ENCODE measurements at places on chromosomes 2 and 18.

GRCh38 chr2:29819570-29819969 lies 101.8 kb downstream of the ALK start:
- no peak for DNase-seq

GRCh38 chr18:50757358-50757757 lies 62.5 kb downstream of the MRO start:
- DNase-seq, result no peak

DNA sequence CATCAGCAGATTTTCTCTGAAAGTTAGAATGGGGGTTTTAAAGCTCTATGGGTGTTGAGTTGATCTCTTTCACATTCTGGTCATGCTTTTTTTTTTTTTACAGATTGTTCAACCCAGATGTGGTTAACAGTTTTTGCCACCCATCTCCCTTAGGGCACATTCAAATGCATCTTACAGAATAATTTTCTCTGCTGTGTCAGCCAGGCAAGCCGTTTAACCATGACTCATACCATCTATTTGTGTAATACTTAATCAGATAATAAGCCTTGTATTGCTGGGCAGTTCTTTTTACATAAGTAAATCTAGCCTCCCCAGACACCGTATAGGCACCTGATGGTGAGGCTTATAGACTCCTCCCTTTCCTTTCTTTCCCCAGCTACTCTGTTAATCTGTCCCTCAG lies 62.0 kb downstream of the TGIF1 start:
- peak; percentile 64 for DNase-seq

GRCh38 chr2:51559026-51559425 lies 527.1 kb upstream of the NRXN1 start:
- DNase-seq, result no peak

DNA sequence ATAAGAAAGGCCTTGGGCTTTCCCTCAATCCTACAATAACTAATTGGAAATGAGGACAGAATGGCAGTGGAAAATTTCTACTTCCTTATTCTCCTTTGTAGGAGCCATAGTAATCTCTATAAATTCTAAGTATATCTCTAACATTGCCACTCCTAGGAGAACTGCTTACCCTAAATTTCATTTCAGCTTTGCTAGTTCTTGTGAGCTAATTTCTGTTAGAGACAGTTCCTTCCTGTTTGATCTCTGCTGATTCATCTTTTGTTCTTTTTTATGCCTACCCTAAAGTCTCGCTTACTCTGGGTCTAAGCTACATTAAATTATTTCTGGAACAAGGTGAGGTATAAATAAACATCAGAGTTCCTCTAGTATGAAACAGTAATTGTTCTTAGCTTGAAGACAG lies 25.7 kb downstream of the ABHD3 start:
- DNase-seq, result no peak

DNA sequence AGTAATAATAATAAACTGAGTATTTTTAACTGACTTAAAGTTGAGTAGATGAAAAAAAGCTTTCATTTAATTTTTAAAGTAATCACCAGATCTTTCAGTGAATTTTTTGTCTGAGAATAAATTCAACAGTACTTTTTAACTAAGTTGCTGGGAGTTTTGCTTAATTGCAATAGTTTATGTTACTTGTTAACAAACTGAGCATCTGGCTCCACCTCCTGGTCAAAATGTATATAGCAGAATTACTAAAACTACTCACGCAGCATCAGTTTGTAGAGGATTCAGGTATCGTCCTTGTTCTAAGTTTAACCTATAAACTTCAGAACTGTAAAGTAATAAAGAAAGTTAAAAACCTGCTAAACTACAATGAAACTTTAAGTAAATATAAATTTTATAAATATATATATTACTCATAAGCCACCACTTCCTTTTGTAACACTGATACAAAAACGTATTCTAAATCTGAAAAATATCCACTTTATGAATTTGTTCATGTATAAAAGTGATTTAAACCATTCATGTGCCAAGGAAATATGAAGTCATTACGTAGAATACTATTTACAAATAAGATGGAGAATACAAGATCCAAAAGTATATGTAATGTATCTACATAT lies 21.3 kb downstream of the NOL10 start:
- DNase-seq, result peak; percentile 74

GRCh38 chr18:72672364-72673184 lies 128.4 kb upstream of the CBLN2 start:
- DNase-seq, result peak; percentile 52

DNA sequence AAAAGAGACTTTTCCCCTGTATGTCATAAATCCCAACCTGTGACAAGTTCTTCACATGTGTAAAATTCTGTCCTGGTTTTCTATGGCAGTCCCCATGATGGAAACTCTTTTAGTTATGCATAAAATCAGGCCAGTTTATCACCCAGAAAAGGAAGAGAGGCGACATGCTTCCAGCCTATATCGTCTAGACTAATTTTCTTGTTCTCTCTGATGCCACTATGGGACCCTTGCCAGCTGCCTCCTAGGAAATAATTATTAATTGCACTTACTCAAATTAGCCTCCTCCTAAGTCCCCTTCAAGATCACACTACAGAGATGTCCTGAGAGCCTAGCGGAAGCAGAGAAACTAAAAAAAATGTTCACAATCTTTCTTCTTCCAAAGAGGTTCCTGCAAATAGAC lies 722.4 kb downstream of the NRXN1 start:
- no peak for DNase-seq

All from astrocyte of the spinal cord (primary cell).